ENCODE measurements at places on chromosomes 6 and 20.

DNA sequence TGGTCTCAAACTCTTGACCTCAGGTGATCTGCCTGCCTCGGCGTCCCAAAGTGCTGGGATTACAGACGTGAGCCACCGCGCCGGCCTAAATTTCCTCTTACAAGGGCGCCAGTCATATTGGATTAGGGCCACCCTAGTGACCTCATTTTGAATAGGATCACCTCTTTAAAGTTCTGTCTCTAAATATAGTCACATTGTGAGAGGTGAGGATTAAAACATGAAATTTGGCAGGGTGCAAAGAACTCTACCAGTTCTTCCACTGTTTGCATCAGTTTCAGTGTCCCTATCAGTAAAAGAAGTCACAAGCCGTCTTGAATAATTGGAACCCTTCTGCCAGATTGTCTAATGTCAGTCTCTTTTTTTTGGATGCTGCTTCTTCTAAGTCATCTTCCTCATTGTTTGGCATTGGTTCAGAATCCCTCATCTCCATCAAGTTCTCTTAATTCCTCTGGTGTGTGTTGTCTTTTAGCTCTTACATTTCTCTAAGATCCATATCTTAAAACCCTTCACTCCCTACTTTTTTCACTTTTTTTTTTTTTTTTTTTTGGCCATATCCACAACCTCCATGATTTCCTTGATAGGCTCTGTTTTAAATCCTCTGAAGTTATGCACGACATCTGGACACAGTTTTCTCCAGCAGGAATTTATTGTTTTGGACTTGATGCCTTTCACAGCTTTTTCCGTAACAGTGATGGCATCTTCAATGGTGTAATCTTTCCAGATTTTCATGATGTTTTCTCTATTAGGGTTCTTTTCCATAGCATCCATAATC is 56.8 kb downstream of the NCOA3 start:
- DNase-seq, result no peak

DNA sequence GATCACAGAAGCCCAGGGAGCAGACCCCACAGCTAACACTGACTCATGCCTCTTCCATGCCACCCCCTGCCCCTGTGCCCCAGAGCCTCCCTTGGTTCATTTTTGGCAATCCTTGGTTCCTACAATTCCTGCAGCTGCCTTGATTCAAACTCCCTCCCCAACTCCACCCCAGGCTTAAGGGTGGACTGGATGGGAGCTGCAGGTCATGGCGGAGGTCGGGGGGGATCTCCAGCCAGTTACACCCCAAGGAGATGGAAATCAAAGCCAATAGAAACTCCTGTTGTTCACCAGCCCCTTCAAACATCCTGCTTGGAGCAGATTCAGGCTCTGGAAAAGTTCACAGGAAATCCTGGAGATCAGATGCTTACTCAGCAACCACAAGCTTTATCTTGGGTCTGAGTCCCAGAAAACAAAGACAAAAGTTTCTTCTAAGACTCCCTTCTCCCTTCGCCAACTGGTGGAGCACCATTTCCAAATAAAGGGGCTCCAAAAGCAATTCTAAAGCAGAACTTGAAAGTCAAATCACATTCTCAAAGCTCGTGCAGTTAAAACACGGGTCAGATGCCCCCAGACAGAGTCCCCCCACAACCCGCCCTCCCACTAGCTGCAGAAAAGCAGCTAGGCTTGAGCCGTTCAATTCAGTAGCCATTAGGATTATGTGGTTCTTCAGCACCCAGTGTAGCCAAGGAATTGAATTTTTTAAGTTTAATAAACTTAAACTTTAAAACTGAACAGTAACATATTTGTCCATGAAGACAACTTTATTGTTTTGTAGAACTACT is 149.5 kb downstream of the ANKRD60 start:
- DNase-seq, result peak; percentile 60

DNA sequence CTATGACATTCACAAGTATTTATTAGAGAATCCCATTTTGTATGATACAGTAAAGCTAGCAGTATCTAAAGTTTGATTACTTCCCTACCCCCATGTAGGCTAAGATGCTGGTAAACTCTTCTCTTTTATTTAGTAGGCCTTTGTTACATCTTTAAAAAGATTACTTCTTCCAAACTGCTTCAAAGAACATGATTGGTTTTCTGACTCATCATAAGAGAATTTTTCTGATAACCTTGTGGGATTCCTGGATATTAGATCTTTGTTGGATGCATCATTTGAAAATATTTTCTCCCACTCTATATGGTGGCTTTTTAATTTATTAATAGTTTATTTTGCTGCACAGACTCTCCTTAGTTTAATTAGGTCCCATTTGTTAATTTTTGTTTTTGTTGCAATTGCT is 898.3 kb upstream of the ADGRB3 start:
- peak; percentile 11 for DNase-seq

- no peak for DNase-seq
Observed at GRCh38 chr6:34538581-34538980, 17.5 kb downstream of the SPDEF start.

DNA sequence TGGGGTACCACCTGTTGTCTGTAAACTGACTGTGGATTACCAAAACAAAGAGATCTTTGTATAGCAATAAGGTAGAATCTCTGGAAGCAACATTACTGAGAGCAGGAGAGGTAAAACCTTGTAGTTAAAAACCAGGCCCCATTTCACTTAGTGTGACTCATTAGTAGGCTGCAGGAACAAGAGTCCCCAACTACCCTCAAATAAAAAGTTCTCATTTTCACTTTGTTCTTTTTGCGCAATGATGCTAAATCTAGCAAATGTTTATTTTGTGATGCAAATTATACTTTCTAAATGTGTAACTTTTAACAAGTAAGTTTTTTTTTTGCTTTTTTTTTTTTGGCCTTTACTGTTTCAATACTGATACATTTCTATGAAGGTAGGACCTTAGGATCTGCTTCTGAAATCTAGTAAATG is 67.1 kb downstream of the ESF1 start:
- DNase-seq, result no peak

DNA sequence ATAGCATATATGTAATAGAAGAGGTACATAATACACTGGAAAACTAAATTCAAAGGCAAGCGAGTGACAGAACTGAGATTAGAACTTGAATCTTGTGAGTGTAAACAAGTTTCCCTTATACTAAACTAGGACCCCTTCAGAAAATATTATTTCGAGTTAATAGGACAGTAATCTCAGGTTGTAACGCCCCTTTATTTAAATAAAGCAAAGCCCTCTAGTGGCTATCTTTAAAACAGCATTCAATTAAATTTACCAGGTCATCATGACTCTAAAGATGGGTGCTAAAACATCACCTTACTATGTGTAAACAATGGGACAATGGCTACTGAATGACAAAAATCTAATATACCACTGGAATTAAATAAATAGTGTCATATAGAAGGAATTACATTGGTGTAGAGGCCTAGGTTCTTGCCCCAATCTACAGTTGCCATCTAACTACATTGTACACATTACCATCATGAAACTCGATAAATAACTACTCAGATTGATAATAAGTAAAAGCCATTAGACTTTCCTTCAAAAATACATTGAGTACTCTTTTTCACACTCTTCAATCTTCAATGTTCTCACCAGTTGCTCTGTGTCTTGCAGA is 255.4 kb upstream of the IRAK1BP1 start:
- peak; percentile 69 for DNase-seq

- no peak for DNase-seq
Observed at GRCh38 chr20:1536893-1537730, 20.4 kb downstream of the SIRPD start.

GRCh38 chr6:125546841-125547251 is 202.6 kb upstream of the HEY2 start:
- DNase-seq, result peak; percentile 8

GRCh38 chr6:37056112-37056403 is 50.6 kb downstream of the FGD2 start:
- no peak for DNase-seq

GRCh38 chr6:111764238-111765175 is 108.7 kb downstream of the FYN start:
- no peak for DNase-seq

- DNase-seq, result peak; percentile 67
Observed at GRCh38 chr6:145028144-145028818, 707.0 kb downstream of the EPM2A start.

DNA sequence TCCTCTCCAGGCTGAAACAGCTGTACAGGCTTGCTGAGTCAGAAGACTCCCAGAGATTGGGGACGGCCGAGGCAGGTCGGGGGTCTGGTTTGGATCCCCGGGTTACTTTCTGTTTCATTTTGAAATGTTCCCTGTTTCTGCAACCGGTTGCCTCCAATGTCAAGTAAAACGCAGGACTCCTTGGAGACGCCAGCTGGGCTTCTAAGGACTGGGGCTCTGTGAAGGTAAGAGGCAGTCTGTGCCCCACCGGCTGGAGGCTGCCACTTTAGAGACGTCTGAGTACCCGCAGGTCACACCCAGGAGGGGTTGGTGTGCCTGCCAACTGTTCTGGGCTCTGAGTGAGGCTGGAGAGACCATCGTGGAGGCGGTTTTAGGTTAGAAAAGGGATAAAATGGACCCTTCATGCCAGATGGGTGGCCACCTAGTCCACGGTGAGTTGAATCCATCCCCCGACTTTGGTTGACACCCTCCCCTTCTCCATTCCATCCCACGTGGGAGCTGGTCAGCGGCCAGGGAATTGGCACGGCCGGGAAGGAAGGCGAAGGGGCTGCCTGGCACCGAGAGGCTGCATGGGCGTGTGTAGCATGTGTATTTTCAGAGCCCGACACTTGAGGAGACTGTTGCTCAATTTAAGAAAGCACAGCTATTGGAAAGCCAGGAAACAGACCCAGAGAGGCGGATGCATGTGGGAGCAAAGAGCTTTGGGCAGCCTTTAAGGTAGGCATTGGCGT is 240.9 kb downstream of the PHACTR1 start:
- peak; percentile 84 for DNase-seq

DNA sequence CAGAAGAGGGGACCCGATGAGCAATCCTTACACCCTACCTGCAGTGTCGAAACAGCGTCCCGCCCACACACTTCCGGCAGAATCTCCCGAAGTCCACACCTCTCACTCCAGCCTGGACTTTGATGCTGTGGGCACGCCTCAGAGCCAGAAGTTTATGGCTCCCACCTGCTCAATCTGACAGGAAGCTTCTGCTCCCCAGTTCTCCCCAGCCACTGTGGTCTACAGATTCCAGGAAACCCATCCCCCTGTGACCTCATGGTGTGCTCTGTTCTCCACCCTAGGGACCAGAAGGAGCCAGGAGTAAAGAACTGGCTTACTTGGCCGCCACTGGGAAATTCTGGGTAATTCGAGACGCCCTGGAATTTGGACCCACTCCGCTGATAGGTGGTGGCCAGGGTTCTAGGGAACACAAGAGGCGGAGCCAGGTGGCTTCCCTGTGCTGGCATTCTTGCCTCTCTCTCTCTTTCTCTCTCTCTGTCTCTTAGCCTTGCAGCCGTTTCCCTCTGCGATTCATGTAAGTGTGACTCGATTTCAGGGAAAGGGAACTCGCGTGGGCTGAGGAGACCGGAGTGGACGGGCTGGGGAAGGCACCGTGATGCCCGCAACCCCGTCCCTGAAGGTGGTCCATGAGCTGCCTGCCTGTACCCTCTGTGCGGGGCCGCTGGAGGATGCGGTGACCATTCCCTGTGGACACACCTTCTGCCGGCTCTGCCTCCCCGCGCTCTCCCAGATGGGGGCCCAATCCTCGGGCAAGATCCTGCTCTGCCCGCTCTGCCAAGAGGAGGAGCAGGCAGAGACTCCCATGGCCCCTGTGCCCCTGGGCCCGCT is at the start of gene TRIM15:
Gene TRIM15, plus strand, starts transcription at position 457 of the 828 bp plus-strand sequence. Its CDS starts 139 bp downstream, at position 596.
- no peak for DNase-seq

DNA sequence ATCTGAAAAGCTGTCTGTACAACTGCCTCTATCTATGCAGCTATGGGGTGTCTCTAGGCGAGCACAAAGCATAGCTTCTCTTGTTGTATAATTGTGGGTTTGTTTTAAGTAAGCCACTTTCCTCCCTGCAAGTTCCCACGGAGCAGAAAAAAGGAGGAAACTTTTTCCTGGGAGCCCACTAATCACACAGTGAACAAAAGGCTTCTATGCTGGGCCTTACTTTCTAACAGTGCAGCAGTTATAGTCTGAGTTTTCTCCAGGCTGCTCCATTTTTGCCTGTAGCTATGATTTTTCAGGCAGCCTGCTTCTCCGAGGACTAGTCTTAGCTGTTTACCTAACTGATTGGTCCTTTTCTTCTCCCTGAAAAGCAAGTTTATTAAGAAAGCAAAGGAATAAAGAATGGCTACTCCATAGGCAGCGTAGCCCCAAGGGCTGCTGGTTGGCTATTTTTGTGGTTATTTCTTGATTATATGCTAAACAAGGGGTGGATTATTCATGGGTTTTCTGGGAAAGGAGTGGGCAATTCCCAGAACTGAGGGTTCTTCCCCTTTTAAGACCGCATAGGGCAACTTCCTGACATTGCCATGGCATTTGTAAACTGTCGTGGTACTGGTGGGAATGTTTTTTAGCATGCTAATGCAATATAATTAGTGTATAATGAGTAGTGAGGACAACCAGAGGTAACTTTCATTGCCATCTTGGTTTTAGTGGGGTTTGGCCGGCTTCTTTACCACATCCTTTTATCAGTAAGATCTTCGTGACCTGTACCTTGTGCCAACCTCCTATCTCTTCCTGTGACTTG is 84.3 kb downstream of the OPRM1 start:
- DNase-seq, result no peak

Measured in ELR (cell line).